ENCODE measurements at places on chromosomes 2 and 18.

DNA sequence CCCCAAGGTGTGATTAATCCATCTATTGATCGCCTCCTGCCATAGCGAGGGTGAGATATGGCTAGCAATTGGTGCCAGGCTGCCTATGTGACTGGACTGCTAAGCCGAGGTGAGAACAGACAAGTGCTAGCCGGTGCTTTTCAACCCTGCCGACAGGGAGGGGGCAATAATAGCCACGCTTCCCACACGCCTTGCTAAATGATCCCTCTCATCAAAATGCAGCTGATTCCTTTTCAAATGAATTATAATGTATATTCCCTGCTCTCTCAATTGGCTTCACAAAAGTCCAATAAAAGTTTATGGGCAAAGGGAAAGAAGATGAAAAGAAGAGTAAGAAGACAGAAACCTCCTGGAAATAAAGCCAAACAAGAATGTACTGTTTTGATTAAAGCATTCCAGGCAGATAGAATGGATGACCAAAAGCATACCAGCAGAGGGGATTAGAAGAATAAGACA is 235.6 kb downstream of the ICOS start:
- DNase-seq, result no peak

GRCh38 chr2:236056141-236056540 is 112.0 kb downstream of the GBX2 start:
- DNase-seq, result no peak

DNA sequence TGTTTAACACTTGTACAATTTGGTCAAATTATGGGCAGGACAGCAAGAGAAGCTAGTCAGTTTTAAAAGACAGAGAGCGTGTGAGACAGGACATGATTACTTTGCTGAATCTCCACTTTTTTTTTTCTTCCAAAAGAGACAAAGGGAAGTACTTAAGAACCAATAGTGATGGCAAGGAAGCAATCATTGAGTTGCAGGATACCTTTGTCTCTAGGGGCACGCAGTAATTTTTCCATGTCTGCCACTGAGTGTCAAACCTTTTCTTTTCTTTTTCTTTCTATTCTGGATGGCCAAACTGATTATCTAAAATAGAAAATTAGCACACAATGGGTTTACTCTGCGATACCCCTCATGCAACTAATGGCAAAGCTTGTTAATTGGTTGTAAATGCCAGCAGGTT is 533.0 kb downstream of the PLCL1 start:
- DNase-seq, result no peak

GRCh38 chr18:8188184-8188583 is 421.1 kb upstream of the RAB12 start:
- DNase-seq, result no peak

- no peak for DNase-seq
Measured at GRCh38 chr2:204138206-204138605, 201.6 kb downstream of the ICOS start.

- no peak for DNase-seq
Measured at GRCh38 chr2:187266645-187267044, 181.4 kb downstream of the CALCRL start.

GRCh38 chr2:158965641-158966040 is 2.8 kb upstream of the TANC1 start:
- DNase-seq, result no peak

- no peak for DNase-seq
Measured at GRCh38 chr2:9538000-9538507, 17.6 kb downstream of the ADAM17 start.

- DNase-seq, result no peak
Measured at GRCh38 chr18:7221424-7222155, 9.3 kb upstream of the LRRC30 start.

- DNase-seq, result no peak
Measured at GRCh38 chr2:39642051-39642718, 23.5 kb upstream of the TMEM178A start.

- DNase-seq, result no peak
Measured at GRCh38 chr2:42970151-42970550, 177.8 kb upstream of the HAAO start.

DNA sequence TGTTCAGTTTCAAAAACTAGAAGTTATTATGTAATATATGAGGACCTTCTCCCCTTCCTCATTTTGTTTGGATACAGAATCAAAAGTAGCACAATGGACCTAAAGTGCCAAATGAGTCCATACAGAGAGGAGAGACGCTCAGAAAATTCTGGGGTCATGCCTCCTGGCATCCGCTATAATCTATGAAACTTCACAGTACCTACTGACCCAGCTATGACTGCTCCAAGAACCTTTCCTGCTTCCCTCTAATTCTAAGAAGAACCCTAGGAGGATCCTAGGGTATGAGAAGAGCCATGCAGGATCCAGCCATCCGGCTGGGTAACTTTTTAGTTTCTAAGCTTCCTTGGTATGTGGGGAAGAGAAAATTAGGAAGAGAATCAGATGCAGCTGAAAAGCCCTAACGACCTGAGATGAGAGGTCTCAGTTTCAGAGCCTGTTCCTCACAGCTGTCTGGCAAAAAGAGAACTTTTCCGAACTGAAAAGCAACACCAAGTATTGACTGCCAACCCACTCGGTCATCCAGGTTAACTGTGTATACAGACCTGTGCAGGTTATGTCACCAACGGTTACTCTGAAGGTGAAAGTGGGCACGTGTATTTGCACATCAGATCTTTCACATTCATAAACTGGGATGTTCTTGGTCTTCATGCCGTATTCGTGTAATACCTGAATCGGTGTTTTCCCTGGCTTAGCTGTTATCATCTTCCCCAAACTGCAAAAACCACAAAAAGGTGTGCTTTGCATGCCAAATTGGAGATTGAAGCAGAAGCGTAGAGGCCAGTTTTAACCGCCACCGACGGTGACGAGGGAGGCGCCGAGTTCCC is 1.1 kb downstream of the PRKRA start:
- no peak for DNase-seq

DNA sequence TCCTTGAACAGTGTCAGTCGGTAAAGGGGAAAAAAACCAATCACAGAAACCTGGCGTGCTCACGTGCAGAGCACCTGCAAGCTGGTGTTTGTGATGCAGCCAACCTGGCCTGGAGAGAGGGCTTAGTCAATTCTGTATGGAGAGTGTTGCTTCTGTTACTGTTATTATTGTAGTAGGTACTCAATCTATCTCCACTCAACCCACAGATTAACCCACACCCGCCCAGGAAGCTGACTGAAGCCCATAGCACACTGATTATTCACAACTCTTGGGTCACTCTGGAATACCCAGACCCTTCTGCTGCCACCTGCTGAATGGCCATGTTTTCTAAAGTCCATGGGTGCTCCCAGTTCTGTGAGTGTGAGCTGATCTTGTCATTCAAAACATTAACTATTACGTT is 53.9 kb downstream of the TNFRSF11A start:
- DNase-seq, result no peak

DNA sequence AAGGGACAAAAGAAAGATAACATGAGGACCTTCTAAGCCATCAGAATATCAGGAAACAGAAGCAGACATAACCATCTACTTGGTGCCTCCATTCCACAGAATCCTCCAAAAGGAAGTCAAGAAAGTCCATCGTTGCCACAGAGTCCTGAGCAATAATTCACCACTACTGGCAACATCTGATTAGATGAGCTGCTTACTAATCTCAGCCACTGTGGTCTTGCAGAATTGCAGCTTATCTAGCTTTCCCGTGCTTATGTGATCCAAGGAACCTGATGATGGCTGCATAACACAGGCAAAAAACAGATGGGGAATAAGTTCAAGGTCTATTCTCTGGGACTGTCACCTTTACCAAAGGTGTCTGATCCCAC is 278.5 kb downstream of the AFF3 start:
- no peak for DNase-seq

GRCh38 chr2:193946806-193947205 is 1710.2 kb upstream of the SLC39A10 start:
- DNase-seq, result no peak

DNA sequence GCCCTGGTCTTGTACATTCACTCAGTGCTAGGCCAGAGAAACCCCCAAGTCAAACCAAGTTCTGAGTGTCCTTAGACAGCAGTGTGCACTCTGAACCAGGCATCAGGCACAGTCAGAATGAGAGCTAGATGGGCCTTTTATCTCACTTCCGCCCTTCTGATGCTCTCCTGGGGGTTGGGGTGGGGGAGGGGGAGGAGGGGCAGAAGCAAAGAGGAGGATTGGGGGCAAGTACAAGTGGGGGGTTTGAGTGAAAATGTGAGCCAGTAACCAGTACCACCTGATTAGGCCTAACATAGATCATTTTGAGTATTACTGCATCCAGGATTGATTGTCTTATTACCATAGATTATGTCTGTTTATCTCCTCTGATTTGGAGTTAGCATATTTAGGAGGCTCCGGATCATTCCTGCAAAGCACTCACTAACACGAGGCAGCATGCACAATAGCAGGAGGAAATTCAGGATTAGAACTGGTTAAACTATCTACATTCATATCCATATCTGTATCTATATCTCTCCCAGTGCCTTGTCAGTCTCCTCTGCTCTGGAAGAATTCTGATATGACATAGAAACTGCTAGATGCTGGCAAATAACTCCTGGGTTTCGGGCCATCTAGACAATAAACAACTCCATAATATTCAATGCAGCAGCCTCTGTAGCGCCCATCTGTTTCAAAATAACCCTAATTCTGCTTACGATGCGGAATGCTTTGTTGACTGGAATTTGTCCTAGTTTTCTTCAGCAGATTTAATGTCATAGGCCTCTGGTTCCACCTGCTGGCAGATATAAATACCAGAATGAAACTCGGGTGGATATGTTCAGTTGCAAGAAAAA is 149.1 kb downstream of the RHBDD1 start:
- peak; percentile 57 for DNase-seq

DNA sequence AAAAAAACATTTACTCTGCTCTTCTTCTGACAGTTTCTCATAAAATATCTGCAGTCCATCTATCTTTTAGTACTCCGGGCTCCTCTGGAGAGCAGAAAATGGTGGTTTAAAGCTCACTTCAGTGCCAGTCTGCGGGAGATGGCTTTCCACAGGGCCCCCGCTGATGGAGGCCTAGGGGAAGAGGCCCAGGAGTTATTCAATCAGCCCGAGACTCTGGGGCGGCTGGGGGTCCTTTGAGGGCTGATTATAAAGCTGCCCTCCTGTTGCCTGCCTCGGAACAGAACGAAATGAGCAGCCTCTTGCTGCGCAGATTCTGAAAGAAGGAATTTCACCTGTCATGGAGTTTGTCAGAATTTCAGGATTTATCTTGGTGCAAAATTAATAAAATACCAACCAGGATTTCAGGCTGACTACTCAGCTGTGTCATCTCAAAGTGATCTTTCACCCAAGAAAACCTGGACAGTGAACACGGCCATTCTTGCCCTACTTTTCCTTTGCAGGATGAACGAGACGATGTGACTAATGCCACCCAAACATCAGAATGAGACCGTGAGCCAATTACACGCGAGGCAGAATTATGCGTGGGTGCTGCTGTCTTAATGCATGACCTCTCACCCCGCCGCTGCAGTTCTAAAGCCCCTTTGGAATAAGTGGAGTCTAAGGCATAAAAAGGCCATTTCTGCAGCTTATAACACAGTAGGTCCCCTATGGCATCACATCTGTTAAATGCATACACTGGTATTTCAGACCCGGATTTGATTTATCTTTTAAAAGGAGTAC is 273.8 kb downstream of the ZNF521 start:
- DNase-seq, result no peak

DNA sequence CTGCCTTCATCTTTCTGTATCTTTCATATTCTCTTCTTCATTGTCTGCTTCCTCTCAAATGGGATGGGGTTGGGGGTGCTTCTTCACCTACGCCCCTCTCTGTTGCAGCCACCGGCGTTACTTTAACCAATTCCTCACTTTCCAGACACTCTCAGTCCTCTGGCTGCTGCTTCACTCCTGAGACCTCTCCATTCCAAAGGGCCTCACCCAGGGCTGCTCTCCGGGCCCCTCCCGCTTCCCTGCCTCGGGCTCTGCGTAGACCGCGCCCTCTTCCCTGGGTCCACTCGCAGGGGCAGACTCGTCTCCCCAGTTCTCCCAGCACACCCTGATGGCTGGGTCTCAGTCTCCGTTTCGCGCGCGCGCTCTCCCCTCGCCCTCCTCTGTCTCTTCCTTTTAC is 926 bp downstream of the SERPINB8 start:
- peak; percentile 62 for DNase-seq

DNA sequence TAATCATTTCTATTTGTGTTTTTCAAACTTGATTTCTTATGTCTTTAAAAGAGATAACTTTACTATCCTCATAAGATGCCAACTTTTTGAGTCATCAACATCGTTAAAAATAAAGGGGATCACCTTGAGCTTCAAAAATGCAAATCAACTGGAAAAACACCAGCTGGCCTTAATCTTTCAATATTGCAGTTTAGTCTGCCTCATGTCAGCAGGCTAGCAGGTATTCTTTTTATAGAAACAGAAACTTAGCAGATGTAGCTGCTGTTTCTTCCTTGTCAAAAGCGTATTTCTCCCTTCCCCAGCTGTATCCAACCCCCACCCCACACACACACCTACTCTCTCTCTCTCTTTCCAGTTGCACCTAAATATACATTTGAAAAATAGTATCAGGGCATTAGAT is 154.1 kb upstream of the ZNF804A start:
- DNase-seq, result no peak

GRCh38 chr18:73843455-73843854 is 304.2 kb downstream of the FBXO15 start:
- no peak for DNase-seq

GRCh38 chr2:16165518-16166326 is 225.4 kb downstream of the MYCN start:
- no peak for DNase-seq

- DNase-seq, result no peak
Measured at GRCh38 chr2:45154606-45155155, 145.4 kb upstream of the SIX2 start.

DNA sequence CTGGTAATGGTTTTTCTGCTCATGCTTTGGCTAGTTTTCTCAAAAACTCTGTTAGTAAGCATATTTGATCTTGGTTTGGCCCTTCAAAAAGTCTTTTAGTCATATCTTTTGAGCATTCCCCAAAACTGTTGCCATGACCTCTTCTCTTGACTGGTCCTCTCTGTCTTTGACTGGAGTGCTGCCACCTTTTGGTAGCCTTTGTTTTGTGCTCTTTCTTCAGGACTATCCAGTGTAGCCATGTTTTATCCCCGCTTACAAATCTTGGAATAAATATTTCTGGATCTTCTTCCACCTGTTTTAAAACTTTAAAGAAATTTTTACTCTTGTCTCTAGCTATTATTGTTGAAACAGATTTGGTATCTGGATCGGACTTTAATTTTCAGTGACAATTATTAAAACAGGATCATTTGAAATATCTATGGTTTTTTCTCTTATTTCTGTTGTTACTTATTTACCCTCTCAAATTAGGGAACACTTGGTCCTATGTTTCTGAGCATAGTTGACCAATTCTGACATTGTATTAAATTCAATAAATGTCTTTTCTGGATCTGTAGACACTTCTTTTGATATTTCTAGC is 965 bp upstream of the ELOA2 start:
- DNase-seq, result no peak

- DNase-seq, result peak; percentile 10
Measured at GRCh38 chr2:237134321-237135230, 48.9 kb downstream of the COPS8 start.

GRCh38 chr18:52791321-52791720 is 451.3 kb downstream of the DCC start:
- no peak for DNase-seq

DNA sequence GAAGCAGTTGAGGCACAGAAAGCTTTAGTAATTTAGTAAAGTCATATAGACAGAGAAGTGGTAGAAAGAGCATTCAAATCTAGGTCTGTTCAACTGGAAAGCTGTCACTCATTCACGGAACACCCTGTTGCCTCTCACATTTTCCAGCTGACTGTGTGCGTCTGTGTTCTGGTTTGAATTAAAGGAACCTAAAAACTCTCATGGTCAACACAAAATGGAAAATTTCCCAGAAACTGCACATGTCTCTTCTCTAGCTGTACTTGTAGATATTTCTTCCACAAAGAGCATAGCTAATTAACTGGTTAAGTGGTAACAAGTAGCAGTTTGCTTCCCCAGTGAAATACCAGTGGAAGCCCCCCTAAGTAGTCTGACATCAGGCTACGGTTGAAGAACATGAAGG is 390.8 kb downstream of the TGIF1 start:
- no peak for DNase-seq

All from ureter (tissue), 1 donor.